NCI-H1092 (cell line): ENCODE measurements at places on chromosomes 16 and 17.

- no peak for DNase-seq
These were observed 4.5 kb downstream of the NXPH3 start for GRCh38 chr17:49580055-49580721.

DNA sequence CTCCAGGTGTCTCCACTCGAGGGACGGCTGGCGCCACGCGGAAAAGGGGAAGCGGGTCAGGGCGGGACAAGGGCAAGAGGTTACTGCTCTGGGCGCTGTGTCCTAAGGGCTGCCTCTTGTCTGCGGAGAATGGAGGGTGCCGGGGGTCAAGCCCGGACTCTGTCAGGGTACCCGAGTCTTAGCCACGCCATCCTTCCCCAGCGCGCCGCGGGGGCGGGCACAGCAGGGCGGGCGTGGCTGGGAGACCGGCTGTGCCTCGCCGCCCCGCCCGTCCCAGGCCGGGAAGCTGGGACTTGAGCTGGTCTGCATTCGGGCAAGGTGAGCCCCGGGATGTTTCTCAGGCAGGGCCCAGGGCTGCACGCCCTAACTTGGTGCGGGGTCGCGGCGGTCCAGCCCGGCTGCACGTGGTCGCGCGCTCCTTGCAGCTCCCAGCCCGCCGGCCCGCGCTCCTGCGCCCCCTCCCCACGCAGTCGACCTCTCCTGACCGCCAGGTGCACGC, 6.2 kb upstream of the ACTG1 start:
- DNase-seq = no peak

- DNase-seq = no peak
These were observed 41.3 kb downstream of the IRF8 start for GRCh38 chr16:85940214-85940613.

GRCh38 chr17:18319604-18320256, 4.6 kb downstream of the SMCR8 start:
- no peak for DNase-seq

DNA sequence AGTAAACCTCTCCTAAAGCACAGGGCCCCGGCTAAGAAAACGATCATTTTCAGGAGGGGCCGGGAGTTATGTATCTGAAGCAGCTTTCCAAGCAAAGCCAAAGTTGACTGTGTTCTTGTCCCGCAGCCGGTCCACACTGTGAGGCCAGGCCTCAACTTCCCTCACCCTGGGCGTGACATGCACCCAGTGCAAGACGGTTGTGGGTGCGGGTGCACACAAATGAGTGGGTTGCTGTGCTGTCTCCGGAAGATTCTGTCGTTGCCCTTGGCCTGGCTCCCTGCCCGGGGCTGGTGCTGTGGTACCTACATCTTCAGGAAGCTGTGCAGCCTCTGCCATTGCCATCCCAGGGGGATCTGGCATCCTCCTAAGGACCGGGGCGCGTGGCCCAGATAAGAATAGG, 16.6 kb downstream of the MLYCD start:
- no peak for DNase-seq

- DNase-seq = no peak
These were observed 3.4 kb upstream of the MLLT6 start for GRCh38 chr17:38701504-38702165.

- DNase-seq = no peak
These were observed 4.4 kb downstream of the CYBC1 start for GRCh38 chr17:82446124-82446523.

DNA sequence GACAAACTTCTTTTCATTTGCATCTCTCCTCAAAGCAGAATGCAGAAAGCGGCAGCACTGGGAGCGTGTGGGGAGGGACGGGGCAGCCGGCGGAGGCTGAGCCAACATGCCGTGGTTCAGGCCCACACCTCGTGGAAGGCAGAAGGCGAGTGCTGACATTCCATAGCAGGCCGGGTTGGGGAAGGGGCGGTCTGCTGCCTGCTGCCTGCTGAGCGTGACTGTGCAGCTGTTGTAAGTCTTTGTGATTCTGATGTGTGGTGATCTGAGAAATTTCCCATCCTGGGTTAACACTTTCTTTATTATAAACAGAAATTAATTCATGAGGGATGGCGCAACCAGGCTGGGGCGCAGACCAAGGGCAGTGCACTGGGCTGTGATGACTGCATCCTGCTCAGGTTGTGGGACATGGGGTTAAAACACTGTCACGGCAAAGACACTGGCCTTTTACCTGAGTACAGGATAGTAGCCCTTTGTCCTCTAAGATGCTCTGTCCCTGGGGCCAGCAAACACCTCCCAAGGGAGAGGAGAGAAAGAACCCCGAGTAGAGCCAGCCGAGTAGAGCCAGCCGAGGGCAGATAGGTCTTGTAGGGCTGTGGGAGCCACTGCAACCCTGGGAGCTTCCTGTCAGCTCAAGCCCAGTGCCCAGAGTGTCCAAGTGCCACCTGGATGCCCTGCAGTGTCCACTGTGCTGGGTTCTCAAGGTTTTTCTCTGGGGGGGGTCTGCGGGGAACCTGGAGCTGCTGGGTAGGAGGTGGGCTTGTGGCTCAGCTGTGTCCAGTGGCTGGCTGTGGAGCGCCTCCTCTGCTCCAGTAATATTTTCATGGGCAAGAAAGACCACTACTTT, 8.8 kb upstream of the DNASE1 start:
- no peak for DNase-seq

- DNase-seq = no peak
These were observed 5.8 kb downstream of the WIPF2 start for GRCh38 chr17:40224718-40225550.

GRCh38 chr17:4161192-4161966, 18.4 kb downstream of the CYB5D2 start:
- DNase-seq = no peak

GRCh38 chr16:88497561-88498462, 44.7 kb downstream of the ZFPM1 start:
- DNase-seq = no peak

GRCh38 chr16:89909777-89910716, 8.6 kb upstream of the MC1R start:
- peak; percentile 53 for DNase-seq

- DNase-seq = no peak
These were observed 2.4 kb downstream of the ANKRD13B start for GRCh38 chr17:29595107-29595942.

GRCh38 chr17:45230410-45230786, 8.7 kb downstream of the FMNL1 start:
- DNase-seq = no peak

DNA sequence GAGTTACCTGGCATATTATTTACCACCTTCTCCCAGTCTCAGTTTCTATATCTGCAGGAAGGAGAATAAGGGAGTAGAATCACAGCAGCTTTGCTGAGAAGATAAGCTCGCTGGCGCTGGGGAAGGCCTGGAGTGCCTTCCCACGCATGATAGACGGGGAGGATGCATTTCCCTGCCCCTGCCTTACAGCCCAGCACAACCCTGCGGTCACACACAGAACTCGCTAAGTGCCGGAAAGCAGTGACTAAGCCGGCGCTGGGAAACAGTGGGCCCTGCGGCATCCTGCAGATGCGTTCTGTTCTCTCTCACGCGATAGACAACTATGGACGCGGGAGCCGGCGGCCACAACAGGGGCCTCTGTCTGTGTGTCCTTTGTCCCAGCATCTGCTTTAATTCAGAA, 4.8 kb downstream of the CA5A start:
- DNase-seq = no peak

- no peak for DNase-seq
These were observed 39.3 kb downstream of the SMPD3 start for GRCh38 chr16:68408967-68409366.

GRCh38 chr17:4163951-4164350, 21.0 kb downstream of the CYB5D2 start:
- DNase-seq = no peak

DNA sequence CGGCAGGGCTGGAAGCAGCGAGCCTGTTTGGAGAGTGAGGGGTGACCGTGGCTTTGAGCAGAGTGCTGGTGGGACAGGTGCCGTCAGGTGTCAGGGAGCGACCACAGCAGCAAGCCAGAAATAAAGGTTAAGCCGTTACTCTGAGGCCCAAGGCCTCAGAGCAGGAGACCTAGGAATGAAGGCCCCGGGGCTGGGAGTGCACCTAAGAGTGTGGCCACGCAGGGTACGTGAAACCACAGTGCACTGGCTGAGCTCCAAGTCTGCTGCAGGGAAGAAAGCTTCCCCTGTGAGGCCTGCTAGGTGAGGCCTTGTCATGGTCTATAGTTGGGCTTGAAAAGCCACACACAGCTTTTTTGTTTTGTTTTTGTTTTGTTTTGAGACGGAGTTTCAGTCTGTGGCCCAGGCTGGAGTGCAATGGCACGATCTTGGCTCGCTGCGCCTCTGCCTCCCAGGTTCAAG, 8.7 kb downstream of the CLUAP1 start:
- DNase-seq = no peak

- DNase-seq = no peak
These were observed 5.9 kb downstream of the SLC5A11 start for GRCh38 chr16:24851700-24852099.

GRCh38 chr16:84463221-84463620, 41.2 kb downstream of the MEAK7 start:
- DNase-seq = no peak

DNA sequence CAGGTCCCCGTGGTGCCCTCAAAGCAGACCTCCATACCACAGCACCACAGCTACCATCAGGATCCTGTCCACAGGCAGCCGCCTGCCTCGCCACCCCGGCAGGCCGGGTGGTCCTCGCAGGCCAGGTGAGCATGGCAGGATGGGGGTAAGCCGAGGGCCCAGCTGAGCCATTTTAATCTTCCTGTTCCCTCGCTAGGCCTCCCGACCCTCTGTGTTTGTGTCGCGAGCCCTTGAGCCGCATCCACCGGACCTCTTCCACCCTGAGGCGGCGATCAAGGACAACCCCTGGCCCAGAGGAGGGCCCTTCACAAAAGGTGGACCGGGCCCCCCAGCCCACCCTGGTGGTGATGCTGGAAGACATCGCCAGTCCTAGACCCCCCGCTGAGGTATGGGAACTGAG, 2.0 kb downstream of the PRR14 start:
- no peak for DNase-seq

GRCh38 chr16:82995924-82996441, 369.2 kb downstream of the CDH13 start:
- DNase-seq = peak; percentile 68

GRCh38 chr16:75025761-75026160, 26.9 kb downstream of the ZNRF1 start:
- no peak for DNase-seq

DNA sequence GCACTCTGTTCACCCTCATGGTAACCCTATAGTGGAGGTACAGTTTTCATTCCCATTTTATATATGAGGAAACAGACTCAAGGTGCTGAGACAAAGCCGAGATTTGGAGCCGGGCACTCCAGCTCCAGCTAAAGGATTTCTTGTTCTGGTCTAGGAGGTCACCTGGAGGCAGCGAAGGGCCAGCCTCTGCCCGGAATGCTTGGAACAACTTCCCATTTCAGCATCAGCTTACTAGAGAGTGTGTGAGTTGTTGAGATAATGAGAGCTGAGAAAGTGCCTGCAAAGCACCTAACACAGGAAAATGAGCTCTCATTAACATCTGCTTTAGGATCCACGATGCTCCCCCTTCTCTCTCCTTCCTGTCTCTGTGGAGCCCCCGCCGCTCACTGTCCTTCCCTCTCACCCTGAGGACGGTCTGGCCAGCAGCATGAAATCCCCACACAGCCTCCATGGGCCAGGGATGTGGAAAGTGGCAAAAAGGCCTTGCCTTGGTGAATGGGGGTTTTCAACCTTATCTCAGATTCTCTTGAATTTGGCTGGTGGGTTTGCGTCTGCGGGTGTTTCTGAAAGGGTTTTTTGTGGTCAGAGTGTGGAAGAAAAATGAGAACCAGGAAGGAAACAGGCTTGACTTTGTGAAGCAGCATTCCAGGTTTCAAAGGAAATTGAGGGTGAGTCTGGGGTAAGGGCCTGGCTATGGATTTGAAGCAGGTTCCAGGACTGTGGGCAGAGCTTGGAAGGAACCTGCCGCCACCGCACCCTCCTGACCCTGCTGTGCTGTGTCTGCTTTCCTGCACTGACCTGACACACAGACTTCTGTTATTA, 178.7 kb downstream of the FOXL1 start:
- no peak for DNase-seq

- DNase-seq = no peak
These were observed 32.5 kb downstream of the UBE2O start for GRCh38 chr17:76420356-76421043.

- DNase-seq = no peak
These were observed 74.1 kb downstream of the NTN1 start for GRCh38 chr17:9095390-9095789.

- no peak for DNase-seq
These were observed 192.6 kb downstream of the PARN start for GRCh38 chr16:14437426-14437825.

GRCh38 chr16:87681981-87682570, 79.8 kb downstream of the JPH3 start:
- DNase-seq = no peak

DNA sequence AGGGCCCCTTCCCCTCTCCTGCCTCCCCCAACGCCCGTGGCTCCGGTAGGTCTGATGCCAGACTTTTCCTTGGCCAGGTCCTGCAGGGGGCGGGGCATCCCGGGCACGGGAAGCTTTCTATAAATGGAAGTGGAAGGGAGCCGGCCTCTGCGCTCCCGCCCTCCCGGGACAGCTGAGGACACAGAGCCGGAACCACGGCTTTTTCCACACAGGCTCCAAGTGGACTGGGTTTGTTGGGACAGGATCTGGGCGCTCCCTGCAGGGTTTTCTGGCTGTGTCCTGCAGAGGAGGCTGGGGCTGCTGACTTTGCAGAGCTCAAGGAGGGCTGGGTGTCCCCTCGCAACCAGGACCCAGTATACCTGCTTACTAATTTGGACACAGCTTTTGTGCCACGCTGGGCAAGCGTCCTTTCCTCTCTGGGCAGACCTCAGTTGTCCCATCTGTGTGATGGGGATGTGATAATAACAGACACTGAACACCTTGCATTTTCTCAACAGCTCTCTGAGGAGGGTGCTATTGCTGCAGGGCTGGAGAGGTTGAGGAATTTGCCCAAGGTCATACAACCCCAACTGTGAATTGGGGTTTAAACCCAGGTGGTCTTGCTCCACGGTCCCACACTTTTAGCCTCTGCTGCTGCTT, 1.8 kb downstream of the TNS4 start:
- no peak for DNase-seq

GRCh38 chr16:57430955-57431354, 16.2 kb downstream of the CIAPIN1 start:
- DNase-seq = no peak

- DNase-seq = no peak
These were observed 675.3 kb downstream of the MAF start for GRCh38 chr16:78925083-78925767.

- no peak for DNase-seq
These were observed 33.4 kb upstream of the IL34 start for GRCh38 chr16:70612931-70613330.
